ENCODE measurements at places on chromosomes 1 and 21. TPM values are rescaled to one million over a fixed set of nuclear protein-coding genes. Genes with fewer than 3 reads are reported as not detected.

DNA sequence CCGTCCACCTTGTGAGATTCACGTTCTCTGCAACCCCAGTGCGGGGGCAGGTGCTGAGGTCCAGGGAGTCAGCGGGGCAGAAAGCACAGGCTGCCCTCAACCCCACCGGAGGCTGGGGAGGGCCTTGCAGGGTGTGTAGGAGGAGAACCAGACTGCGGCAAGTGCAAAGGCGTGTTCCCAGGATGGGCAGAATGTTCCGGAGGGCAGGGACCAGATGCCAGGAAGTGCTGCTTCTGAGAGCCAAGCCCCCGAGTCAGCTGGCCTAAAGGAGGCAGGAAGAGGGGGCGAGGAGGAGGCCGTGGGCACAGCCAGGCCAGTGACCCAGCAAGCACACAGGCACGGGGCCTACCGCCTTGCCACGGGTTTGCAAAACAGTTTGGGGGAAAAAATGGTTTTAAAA lies 193.8 kb upstream of the AJAP1 start:
- no peak overlapping the region for H3K4me3 ChIP-seq
- no peaks in the 10 kb centered on the region for H3K27me3 ChIP-seq
- no peaks in the 10 kb centered on the region for H3K36me3 ChIP-seq
- H3K4me1 ChIP-seq, result no peaks in the 10 kb centered on the region
- H3K27ac ChIP-seq, result no peak overlapping the region

DNA sequence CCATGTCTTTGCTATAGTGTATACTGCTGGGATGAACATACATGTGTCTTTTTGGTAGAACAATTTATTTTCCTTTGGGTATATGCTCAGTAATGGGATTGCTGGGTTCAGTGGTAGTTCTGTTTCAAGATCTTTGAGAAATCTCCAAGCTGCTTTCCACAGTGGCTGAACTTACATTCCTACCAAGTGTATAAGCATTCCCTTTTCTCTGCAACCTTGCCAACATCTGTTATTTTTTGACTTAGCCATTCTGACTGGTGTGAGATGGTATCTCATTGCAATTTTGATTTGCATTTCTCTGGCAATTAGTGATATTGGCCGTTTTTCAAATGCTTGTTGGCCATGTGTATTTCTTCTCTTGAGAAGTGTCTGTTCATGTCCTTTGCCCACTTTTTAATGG lies 37.5 kb upstream of the ANGPTL1 start:
- DNase-seq, result no peak
- no peak overlapping the region for H3K4me3 ChIP-seq
- H3K4me1 ChIP-seq, result no peaks in the 10 kb centered on the region
- no peaks in the 10 kb centered on the region for H3K36me3 ChIP-seq
- H3K27me3 ChIP-seq, result peaks cover 10% of the 10 kb centered on the region

GRCh38 chr1:155961937-155962336 lies 16.4 kb downstream of the ARHGEF2 start:
- H3K4me3 ChIP-seq, result no peak overlapping the region
- H3K27me3 ChIP-seq, result no peaks in the 10 kb centered on the region
- peaks cover 54% of the 10 kb centered on the region for H3K4me1 ChIP-seq
- peak overlapping the region; percentile 89 for H3K27ac ChIP-seq
- peaks cover 83% of the 10 kb centered on the region for H3K36me3 ChIP-seq

- no peak overlapping the region for H3K4me3 ChIP-seq
- no peak for DNase-seq
- H3K4me1 ChIP-seq, result no peaks in the 10 kb centered on the region
- peaks cover 5% of the 10 kb centered on the region for H3K27me3 ChIP-seq
- no peaks in the 10 kb centered on the region for H3K36me3 ChIP-seq
These were observed 197.4 kb downstream of the FGGY start for GRCh38 chr1:59494145-59494833.

DNA sequence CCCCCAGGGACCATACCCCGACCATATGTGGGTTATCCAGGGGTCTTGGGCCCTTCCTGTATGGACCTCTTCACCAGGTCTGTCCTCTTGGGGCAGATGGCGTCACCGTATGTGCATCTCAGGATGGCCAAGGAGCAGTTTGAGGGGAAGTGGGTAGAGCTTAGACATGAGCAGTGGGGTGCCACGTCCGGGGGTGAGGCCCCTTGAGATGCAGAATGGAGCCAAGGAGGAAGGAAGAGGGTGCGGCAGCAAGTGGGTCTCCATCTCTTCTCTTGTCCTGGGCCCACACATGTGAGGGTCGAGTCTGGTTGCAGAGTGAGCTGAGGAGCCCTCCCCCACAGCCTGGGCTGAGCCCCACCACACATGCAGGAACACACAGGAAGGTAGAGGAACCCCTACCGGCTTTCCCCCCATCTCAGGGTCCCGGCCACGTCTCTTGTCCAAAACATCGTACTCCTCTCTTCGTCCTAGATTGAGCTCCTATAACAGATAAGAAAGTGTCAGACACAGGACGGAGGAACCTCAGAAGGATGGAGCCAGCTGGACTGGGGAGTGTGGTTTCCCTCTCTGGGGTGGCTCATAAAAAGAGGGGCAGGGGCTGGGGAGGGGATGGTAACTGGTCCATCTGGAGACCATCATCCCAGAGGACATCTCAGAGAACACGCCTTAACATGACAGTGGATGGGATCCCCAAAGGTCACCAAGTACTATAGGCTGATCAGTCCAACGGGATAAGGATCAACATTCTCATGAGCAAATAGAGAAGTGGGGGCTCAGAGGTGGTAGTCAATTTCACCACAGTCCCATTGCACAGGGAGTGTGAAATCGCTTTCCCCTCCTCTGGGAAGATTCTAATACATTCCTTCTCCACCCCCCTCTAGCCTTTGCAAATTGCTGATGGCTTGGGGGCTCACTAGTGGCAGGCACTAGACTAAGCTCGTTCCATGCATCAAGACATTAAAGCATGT lies 79.9 kb downstream of the CD247 start:
- H3K4me1 ChIP-seq, result peaks cover 81% of the 10 kb centered on the region
- peak overlapping the region; percentile 93 for H3K27ac ChIP-seq
- peaks cover 80% of the 10 kb centered on the region for H3K36me3 ChIP-seq
- peak overlapping the region; percentile 55 for H3K4me3 ChIP-seq
- no peaks in the 10 kb centered on the region for H3K27me3 ChIP-seq

- no peak overlapping the region for H3K27ac ChIP-seq
- no peak for DNase-seq
- no peak overlapping the region for H3K4me3 ChIP-seq
- no peaks in the 10 kb centered on the region for H3K4me1 ChIP-seq
- no peaks in the 10 kb centered on the region for H3K36me3 ChIP-seq
- no peaks in the 10 kb centered on the region for H3K27me3 ChIP-seq
These were observed 96.7 kb upstream of the RGS18 start for GRCh38 chr1:192061556-192061955.

GRCh38 chr1:218456444-218456843 lies 111.3 kb downstream of the TGFB2 start:
- no peak overlapping the region for H3K4me3 ChIP-seq
- H3K27me3 ChIP-seq, result no peaks in the 10 kb centered on the region
- no peaks in the 10 kb centered on the region for H3K36me3 ChIP-seq
- DNase-seq, result no peak
- H3K27ac ChIP-seq, result no peak overlapping the region
- no peaks in the 10 kb centered on the region for H3K4me1 ChIP-seq

CELA2A gene
- total RNA-seq, result not detected

- no peak for DNase-seq
- no peaks in the 10 kb centered on the region for H3K4me1 ChIP-seq
- H3K36me3 ChIP-seq, result no peaks in the 10 kb centered on the region
- peaks cover 3% of the 10 kb centered on the region for H3K27me3 ChIP-seq
- H3K27ac ChIP-seq, result no peak overlapping the region
- no peak overlapping the region for H3K4me3 ChIP-seq
These were observed 211.1 kb downstream of the MATN1 start for GRCh38 chr1:30511991-30512913.

DNA sequence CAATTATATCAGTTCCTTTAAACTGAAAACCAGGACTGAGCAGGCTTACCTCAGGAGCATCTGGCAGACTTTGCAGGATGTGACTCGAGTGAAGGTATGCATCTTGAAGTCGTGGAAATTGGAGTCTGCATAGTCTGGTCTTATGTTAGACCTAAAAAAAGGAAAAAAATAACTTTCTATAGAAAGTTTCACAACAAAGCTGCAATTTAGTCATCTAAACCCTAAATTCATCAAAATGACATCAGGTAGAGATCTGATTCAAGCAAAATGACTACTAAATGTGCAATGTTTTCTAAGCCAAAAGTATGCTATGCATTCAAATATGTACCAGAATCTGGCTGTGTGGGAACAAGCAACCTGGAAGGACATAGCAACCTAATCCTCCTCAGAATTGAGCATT lies 260.1 kb downstream of the VAV3 start:
- DNase-seq, result no peak
- H3K4me1 ChIP-seq, result no peaks in the 10 kb centered on the region
- no peak overlapping the region for H3K4me3 ChIP-seq
- no peaks in the 10 kb centered on the region for H3K36me3 ChIP-seq
- no peaks in the 10 kb centered on the region for H3K27me3 ChIP-seq

TFF3 gene
- total RNA-seq, result not detected

- no peak overlapping the region for H3K27ac ChIP-seq
- DNase-seq, result no peak
- peaks cover 4% of the 10 kb centered on the region for H3K4me1 ChIP-seq
- no peaks in the 10 kb centered on the region for H3K36me3 ChIP-seq
- H3K4me3 ChIP-seq, result no peak overlapping the region
These were observed 20.3 kb downstream of the RHBG start for GRCh38 chr1:156389311-156389710.

- H3K27ac ChIP-seq, result no peak overlapping the region
- no peaks in the 10 kb centered on the region for H3K27me3 ChIP-seq
- no peak for DNase-seq
- no peaks in the 10 kb centered on the region for H3K36me3 ChIP-seq
These were observed 79.7 kb upstream of the PBX1 start for GRCh38 chr1:164479242-164479641.

DNA sequence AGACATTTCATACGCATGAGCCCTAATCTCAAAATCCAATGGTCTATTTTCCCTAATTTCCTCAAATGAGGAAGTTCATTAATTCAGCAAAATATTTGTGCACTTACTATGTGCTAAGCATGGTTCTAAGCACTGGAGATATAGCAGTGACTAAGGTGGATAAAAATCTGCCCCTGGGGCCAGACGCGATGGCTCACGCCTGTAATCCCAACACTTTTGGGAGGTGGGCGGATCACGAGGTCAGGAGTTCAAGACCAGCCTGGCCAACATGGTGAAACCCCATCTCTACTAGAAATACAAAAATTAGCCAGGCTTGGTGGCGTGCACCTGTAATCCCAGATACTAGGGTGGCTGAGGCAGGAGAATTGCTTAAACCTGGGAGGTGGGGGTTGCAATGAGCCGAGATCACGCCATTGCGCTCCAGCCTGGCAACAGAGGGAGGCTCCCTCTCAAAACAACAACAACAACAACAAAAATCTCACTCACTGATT lies 4.3 kb upstream of the MIIP start:
- H3K4me3 ChIP-seq, result no peak overlapping the region
- H3K27ac ChIP-seq, result peak overlapping the region; percentile 95
- DNase-seq, result no peak
- H3K4me1 ChIP-seq, result peaks cover 65% of the 10 kb centered on the region

GRCh38 chr1:100130552-100131077 lies 2.1 kb downstream of the SASS6 start:
- no peak for DNase-seq
- peaks cover 52% of the 10 kb centered on the region for H3K4me1 ChIP-seq
- H3K27ac ChIP-seq, result no peak overlapping the region
- H3K27me3 ChIP-seq, result no peaks in the 10 kb centered on the region
- H3K36me3 ChIP-seq, result peaks cover 13% of the 10 kb centered on the region
- H3K4me3 ChIP-seq, result peak overlapping the region; percentile 16

GRCh38 chr21:45396620-45396995 lies 8.4 kb upstream of the COL18A1 start:
- no peaks in the 10 kb centered on the region for H3K36me3 ChIP-seq
- no peak overlapping the region for H3K4me3 ChIP-seq
- H3K27ac ChIP-seq, result no peak overlapping the region
- H3K4me1 ChIP-seq, result no peaks in the 10 kb centered on the region
- no peak for DNase-seq

DNA sequence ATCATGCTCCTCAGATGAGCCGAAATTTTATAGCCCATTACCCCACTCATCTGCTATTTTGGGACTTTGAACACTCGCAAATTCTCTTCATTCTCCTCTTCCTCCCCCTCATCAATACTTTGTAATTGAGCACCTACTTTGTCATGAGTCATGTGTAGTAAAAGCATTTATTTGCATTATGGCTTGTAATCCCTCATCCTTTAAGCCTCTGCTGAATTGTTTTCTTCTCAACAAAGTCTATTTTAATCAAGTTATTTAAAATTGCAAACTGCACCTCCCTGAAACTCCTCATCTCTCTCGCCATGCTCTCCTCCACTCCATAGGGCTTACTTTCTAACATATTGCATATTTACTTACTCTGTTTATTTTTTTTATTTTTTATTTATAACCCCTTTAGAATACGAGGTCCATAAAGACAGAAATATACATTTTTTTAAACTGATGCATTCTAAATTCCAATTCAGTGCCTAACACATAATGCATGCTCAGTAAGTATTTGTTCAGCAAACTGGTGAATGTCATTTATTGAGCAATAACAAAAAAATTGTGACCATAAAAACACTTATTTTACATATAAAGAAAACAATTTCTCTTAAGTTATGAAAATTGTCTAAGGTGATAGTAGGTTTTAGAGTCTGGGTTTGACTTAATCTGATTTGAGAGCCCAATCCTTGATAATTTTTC lies 161.7 kb downstream of the FASLG start:
- peaks cover 31% of the 10 kb centered on the region for H3K4me1 ChIP-seq
- H3K27ac ChIP-seq, result no peak overlapping the region
- peaks cover 20% of the 10 kb centered on the region for H3K27me3 ChIP-seq
- H3K36me3 ChIP-seq, result peaks cover 7% of the 10 kb centered on the region

- H3K4me1 ChIP-seq, result no peaks in the 10 kb centered on the region
- DNase-seq, result no peak
- H3K4me3 ChIP-seq, result no peak overlapping the region
- peaks cover 31% of the 10 kb centered on the region for H3K27me3 ChIP-seq
- H3K36me3 ChIP-seq, result no peaks in the 10 kb centered on the region
These were observed 79.3 kb upstream of the ATF3 start for GRCh38 chr1:212529211-212529741.

IL12RB2 gene
- total RNA-seq, result 76.0 TPM

LRRC7 gene
- not detected for total RNA-seq

GRCh38 chr1:247646867-247647266 lies 32.7 kb downstream of the OR13G1 start:
- no peak overlapping the region for H3K27ac ChIP-seq
- no peak overlapping the region for H3K4me3 ChIP-seq
- no peak for DNase-seq

GRCh38 chr1:225471109-225471452 lies 43.2 kb upstream of the LBR start:
- no peak for DNase-seq
- no peak overlapping the region for H3K4me3 ChIP-seq
- H3K27ac ChIP-seq, result no peak overlapping the region
- H3K4me1 ChIP-seq, result peaks cover 49% of the 10 kb centered on the region

DNA sequence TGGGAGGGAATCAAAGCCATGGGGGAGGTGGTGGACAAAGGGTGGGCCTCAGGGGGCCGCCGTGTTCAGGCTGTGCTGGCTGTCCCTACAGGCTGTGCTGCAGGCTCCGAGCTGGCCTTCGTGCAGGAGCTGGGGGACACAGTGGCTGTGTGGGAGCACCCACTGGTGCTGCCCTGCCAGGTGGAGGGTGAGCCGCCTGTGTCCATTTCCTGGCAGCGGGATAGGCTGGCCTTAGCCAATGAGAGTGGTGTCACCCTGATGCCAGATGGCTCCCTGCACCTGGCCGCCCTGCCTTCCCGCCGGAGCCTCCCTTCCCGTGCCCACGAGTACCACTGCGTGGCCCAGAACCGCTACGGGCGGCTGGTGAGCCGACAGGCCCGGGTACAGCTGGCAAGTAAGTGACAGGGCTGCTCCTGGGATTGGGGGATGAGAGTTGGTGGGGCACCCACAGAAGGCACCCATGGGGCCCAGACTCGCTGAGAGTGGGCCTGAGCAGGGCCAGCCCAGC lies 20.2 kb downstream of the SLC27A3 start:
- no peak for DNase-seq
- H3K27ac ChIP-seq, result no peak overlapping the region
- no peaks in the 10 kb centered on the region for H3K27me3 ChIP-seq
- H3K4me1 ChIP-seq, result peaks cover 38% of the 10 kb centered on the region
- H3K36me3 ChIP-seq, result no peaks in the 10 kb centered on the region
- no peak overlapping the region for H3K4me3 ChIP-seq
